Stimulated activated CD4-positive, alpha-beta T cell treated with anti-CD3 and anti-CD28 coated beads, Interleukin-15, amount 100 ng/mL, for 24 hours (primary cell): ENCODE measurements at places on chromosomes 2 and 18.

DNA sequence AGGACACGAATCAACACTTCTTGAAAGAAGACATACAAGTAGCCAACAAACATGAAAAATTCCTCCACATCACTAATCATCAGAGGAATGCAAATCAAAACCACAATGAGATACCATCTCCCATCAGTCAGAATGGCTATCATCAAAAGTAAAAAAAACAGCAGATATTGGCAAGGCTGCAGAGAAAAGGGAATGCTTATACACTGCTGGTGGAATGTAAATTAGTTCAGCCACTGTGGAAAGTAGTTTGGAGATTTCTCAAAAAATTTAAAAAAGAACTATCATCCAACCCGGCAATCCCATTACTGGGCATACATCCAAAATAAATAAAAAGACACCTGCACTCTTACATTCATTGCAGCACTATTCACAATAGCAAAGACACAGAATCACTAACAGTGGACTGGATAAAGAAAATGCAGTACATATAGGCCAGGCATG lies 78.7 kb downstream of the GRB14 start:
- no peak for DNase-seq

- DNase-seq: no peak
These were observed 120.3 kb downstream of the RDH14 start for GRCh38 chr2:18440141-18440661.

DNA sequence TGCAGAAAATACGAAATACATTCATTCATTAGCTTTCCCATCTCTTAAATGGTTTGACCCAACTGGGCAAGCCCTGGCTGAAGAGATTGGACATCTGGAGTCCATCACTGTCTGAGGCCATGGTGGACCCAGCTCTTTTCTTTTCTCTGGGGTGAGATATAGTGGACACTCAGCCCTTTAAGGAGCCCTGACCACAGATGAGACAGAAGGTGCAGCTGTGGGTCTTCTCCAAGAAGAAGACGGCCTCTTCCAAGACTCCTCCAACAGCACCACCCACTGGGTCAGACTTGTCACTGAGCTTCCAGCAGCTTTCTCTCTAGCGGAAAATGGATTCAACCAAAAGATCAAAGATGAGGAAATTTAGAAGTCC lies 27.2 kb downstream of the TWIST2 start:
- no peak for DNase-seq

DNA sequence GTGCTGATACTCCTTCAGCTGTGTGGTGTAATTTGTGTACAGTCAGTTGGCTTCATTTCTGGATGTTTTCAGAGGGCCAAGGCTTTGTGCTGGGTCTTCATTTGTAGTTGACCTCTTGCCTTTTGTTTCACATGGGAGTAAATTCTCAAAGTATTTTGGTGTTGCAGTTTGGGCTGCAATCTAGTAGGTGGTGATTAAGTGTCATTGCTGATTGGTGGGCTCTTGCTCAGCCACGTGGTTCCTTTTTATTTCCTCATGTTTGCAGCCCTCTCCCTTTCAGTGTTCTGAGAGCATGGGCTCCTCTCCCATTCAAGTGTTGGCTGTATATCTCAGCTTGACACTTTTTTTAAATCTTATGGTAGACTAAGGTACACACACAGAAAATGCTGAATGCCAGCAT lies 96.8 kb downstream of the SNTG2 start:
- no peak for DNase-seq

- DNase-seq: no peak
These were observed 258.0 kb upstream of the NRP2 start for GRCh38 chr2:205424326-205424725.

GRCh38 chr2:162840598-162841246 lies 2.2 kb upstream of the KCNH7 start:
- DNase-seq: peak; percentile 17

GRCh38 chr2:54966165-54966832 lies 84.0 kb downstream of the RTN4 start:
- DNase-seq: no peak

DNA sequence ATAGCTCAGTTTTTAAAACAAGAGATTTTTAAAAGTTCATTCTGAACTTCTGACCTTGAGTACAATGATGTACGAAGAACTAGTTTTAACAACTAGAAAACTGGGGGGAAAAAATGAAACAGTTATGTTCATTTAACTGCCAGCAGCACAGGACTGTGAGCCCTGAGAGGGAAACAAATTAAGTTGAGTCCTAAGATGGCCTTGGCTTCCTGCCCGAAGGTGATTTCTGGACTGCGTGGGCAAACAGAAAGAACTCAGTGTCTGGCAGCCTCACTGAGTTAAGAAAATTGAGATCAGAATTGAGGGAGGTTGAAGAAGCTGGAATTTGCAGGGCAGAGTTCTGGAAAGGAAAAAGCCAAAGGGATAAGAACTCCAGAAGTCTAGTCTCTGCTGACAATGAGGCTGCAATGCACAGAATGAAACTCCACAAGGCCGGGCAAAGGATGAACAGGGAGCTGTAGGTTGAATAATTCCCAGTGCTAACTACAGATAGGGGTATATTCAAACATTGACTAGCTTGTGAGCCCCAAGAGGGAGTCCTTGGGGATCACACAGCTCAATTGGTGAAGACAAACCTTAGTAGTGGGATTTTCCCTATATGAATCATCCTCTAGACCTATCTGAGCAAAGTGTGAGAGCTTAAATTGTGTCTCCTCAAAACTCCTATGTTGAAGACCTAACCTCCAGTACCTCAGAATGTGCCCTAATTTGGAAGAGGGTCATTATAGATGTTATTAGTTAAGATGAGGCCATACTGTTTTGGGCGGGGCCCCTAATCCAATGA lies 13.1 kb upstream of the CRACDL start:
- DNase-seq: no peak

GRCh38 chr2:207394203-207394781 lies 135.5 kb upstream of the CREB1 start:
- no peak for DNase-seq

DNA sequence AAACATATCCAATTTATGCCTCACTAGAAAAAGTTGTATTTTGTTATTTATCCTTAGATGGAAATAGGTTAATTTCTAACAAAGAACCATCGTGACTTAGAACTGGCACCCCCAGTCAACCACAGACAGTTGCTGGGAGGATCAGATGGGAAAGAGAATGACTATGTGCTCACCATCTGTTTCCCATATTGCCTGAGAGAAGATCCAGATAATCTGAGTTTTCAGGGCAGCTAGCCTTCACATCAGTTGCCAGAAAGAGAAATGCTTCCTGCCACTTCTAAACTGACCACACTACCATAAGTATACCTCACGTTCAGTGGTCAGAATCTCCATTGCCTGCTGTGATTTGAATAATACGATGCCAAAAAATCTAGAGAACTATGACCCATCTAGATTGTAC lies 28.4 kb upstream of the NEB start:
- DNase-seq: no peak

GRCh38 chr2:64567473-64567872 lies 43.3 kb downstream of the AFTPH start:
- DNase-seq: no peak

GRCh38 chr2:121005453-121005852 lies 269.8 kb downstream of the GLI2 start:
- DNase-seq: no peak

GRCh38 chr18:48922801-48923730 lies 27.7 kb downstream of the SMAD7 start:
- peak; percentile 34 for DNase-seq

DNA sequence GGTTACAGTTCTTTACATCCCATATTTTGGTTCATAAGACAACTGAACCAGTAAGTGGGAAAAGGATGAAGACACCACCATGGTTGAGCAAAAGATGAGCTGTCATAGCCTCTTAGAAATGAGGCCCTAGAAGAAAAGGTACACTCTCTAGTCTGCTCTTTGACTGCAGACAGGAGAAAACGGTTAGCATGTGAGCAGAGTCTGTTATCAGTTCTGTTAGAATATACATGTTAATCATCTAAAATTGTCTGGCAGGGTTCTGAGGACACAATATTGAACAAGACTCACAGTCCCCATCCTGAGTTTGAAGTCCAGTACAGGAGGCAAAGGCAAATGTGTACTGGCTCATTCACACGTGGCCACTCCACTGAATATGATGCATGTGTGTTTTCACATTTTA lies 78.1 kb downstream of the MBOAT2 start:
- no peak for DNase-seq

DNA sequence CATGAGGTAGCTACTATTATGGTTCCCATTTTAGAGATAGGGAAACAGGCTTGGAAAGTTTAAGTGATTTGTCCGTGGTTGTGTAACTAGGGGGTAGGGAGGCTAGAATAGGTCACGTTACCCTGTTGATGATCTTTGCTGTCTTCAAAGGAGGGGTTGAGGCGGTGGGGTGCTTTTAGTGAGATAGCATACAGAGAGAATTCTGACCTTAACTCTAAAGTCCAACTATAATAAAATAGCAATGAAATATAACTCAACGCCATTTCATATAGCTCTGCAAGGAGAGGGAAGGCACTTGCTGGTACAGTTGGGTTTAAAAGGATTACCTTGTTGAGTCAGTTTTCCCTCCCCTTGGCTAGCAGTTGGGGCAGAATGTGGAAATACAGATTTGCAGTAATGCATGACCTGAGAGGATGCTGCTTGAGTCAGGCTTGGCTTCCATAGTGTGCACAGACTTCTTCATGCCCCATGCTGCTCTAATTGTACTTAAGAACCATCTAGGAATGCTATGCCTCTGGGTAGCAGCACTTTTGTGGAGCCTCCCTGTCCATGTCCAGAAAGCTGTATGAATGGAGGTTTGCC lies 143.9 kb downstream of the LTBP1 start:
- no peak for DNase-seq

- DNase-seq: no peak
These were observed 14.9 kb downstream of the NLRC4 start for GRCh38 chr2:32249731-32250236.

DNA sequence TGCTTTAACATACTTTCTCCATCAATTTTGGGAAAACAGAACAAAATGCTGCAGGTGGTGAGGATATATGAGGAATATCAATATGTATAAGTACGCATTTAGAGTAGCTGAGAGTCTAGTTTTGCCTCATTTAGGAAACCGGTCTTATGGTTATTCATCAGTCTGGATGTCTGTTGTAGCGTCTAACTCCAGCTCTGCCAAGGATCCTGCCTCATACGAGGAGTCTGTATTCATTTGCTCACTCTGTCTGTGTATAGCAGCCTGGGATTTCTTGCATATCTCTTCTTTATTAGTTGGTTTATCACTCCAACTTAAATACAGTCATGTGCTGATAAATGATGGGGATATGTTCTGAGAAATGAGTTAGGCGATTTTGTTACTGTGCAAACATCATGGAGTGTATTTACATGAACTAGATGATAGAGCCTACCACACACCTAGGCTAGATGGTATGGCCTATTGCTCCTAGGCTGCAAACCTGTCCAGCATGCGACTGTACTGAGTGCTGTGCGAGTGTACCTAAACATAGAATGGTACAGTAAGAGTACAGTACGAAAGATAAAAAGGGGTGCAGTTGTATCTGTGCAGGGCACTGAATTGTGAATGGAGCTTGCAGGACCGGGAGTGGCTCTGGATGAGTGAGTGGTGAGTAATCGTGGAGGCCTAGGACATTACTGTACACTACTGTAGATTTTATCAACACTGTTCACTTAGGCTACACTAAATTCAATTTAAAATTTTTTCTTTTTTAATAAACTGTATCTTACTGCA lies 148.1 kb downstream of the ZNF407 start:
- no peak for DNase-seq

- DNase-seq: no peak
These were observed 33.5 kb upstream of the IL1R1 start for GRCh38 chr2:102109016-102109415.

DNA sequence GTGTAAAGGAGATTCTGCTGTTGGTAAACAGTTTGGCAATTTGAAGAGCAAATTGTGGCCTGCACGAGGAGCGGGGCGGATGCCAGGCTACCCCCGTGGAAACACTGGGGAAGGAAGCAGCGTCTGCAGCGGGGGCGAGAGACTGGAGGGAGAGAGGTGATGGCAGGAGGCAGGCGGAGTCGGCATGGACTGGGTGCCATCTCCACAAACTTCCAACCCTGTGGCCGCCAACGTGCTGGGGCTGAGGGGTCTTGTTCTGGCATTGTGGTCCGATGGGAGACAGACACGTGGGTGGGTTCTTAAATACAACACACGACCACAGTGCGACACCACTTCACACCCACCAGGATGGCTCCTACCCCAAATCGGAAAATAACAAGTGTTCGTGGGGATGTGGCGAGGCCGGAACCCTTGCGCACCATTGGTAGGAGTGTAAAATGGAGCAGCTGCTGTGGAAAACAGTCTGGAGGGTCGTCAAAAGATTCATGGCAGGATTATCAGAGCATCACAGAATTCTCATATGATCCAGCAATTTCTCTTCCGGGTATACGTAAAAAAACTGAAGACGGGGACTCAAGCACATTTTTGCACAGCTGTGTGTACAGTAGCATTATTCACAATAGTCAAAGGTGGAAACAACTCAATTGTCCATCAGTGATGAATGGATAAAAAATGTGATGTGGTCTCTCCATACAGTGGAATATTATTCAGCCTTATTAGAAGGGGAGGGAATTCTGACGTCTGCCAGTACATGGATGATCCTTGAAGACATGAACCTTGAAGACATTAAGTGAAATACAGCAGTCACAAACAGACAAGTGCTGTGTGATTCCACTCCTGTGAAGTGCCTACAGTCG lies 82.4 kb upstream of the HPCAL1 start:
- no peak for DNase-seq

DNA sequence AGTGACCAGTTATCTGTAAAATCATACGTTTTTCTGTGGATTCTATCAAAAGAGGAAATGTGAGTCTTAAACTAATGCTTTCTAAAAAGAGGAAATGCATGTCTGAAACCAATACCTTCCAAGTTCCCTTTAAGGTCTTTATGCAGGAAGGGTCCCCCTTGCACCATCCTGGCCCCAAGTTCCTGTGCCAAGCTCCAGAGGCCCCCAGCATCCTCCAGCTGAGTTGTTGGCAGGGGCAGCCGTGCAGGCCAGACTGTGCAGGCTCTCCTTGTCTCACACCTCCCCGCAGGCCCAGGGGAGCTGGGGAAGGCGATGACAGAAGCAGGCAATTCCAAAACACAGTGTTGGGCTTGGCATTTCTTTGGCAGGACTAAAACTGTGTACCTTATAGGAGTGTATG lies 39.2 kb downstream of the DPYSL5 start:
- DNase-seq: no peak

GRCh38 chr18:54509793-54510192 lies 81.3 kb upstream of the DYNAP start:
- no peak for DNase-seq

GRCh38 chr18:4106407-4107033 lies 348.6 kb downstream of the DLGAP1 start:
- DNase-seq: peak; percentile 77

GRCh38 chr2:88429929-88430328 lies 22.6 kb downstream of the FOXI3 start:
- no peak for DNase-seq
